ENCODE measurements at places on chromosomes 3 and 15.

- DNase-seq = no peak
Measured at GRCh38 chr3:47892286-47893040, 89.5 kb downstream of the DHX30 start.

DNA sequence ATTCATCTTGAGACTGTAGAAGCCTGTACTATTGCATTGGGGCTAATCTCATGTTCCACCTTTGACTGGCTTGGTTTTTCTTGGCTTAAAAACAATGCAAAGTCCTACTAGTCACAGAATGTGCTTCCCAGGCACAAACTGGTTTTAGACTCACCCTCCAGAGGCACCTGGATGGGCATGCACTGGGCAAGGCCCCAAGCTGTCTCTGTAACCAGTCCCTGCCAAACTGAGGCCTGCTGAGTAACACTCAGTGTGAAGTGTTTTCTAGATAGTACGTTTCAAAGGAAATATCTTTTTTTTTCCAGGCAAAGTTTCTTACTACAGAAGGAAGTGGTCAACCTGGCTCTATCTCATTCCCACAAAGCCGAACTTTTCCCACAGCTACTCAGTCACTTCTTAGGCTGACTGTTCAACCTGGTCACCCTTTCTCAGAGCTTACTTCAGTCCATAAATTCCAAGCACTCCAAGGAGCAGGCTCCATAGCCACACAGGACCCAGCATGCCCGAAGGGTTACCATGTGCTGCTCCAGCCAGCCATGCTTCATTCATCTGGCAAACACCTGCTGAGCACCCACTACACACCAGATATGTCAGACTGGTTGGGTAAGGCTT, 57.4 kb downstream of the NPTN start:
- no peak for DNase-seq

- DNase-seq = no peak
Measured at GRCh38 chr3:13260259-13261103, 159.6 kb downstream of the NUP210 start.

GRCh38 chr3:10732292-10732691, 83.7 kb upstream of the SLC6A11 start:
- DNase-seq = no peak

GRCh38 chr3:136291302-136291701, 41.2 kb downstream of the PCCB start:
- DNase-seq = no peak

DNA sequence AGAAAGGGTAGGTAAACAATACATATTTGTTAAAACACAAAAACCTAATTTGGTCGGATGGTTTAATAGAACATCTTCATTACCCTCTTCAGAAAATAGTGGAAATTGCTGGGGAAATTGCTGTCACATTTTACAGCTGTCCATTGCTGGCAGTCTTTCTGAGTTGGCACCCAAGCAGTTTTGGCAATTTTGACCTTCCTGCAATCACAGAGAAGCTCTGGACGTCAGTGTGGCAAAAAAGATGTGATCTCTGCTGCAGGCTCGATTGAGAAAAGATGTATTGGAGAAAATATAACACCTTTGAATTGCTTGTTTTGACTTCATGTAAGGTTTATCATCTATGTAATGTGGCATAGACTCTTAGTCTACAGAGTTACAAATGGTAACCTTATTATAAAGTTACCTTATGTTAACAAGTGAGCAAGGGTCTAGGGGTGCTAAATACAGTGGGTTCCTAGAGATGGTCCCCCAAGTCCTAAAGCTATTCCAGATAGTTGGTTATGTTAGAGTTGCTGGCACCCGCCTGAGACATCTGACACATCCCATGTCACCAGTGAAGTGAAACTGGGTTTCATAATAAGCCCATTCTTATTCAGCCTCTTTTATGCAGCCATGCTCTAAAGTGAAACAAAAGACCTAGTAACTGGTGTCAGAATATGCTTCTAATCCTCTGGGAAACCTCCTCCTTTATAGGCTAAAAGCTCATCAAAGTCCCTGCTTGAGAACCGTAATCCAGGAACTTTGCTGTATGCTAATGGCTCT, 14.0 kb downstream of the UBE2E1 start:
- DNase-seq = no peak

- no peak for DNase-seq
Measured at GRCh38 chr3:66552846-66553245, 52.0 kb upstream of the LRIG1 start.

GRCh38 chr3:184632551-184633236, 71.1 kb downstream of the EPHB3 start:
- DNase-seq = no peak

DNA sequence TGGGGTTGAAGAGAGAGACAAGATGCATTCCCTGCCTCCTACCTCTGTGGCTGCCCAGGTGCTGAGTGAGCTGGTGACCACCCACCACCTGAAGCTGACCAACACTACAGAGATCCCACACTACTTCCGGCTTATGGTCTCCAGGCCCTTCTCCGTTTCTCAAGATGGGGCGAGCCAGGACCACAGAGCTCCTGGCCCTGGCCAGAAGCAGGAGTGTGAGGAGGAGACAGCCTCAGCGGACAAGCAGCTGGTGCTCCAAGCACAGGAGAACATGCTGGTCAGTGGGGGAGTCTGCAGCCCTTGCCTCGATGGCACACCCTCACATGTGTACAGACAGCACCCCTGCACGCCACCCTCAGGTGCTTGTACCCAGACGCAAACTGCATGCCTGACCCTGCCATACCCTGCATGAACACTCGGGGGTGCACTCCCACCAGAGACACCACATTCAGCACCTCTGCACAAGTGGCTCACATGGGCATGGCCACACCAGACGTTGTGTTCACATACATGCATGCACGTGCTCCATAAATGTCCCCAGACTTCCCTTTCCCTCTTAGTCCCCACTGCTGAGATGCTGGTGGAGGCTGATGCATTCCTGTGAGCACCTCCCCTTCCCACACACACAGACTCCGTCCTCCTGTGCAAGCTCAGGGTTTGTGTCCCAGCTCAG, 19.0 kb downstream of the ACAA1 start:
- DNase-seq = no peak

- DNase-seq = no peak
Measured at GRCh38 chr15:60644903-60645302, 166.0 kb upstream of the ICE2 start.

GRCh38 chr3:157810924-157811718, 295.1 kb downstream of the SHOX2 start:
- DNase-seq = no peak

GRCh38 chr15:68469162-68470048, 37.4 kb upstream of the ITGA11 start:
- no peak for DNase-seq

- no peak for DNase-seq
Measured at GRCh38 chr3:138761002-138761401, 73.7 kb downstream of the PIK3CB start.

DNA sequence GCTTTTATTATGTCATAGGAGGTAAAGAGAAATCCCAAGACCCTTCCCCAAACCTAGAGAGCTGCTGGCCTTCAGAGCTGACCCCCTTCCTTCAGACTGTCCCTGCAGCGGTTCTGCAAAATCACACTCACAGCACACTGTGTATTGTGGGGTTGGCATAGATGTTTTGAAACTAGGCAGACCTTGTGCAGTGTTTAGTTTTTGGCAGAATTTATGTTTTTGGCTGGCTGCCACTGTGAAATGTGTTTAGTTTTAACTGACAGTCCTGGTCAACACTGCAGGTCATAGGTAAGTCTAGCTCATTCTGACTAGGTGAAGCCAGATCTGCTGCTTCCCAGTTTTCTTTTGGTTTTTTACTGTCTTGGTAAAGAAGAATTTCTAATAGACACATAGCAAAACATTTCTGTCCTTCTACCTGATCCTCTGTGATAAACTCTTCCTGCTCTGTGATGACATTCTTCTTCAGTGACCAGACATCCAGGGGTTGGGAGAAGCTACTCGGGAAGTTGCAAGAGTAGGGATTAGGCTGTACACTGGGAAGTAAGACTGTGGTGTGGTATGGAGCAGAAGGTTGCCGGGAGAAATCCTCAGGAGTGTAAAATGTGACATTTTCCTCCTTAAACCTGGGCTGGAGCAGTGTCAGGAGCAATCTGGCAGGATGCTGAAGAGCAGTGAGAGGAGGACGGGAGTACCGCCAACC, 209.6 kb upstream of the MCTP2 start:
- no peak for DNase-seq

- no peak for DNase-seq
Measured at GRCh38 chr15:90054618-90055097, 47.6 kb downstream of the IDH2 start.

- no peak for DNase-seq
Measured at GRCh38 chr3:111252779-111253178, 181.2 kb downstream of the NECTIN3 start.

DNA sequence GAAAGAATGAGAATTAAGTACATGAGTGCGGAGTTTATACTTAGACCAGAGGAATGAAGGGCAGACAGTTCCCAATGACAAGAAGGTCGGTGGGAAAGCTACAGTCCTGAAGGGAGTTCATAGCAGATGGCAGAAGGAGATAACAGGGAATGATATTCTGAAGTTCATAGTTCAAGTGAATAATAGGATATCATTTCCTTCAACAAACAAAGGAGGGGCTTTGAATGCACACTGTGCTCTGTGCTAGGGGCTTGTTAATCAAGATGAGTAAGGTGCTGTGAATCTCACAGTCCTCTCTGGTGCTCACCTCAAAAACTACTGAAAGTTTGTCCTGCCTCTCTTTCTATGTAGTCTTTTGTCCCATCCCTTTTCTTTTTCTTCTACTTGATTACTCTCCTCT, 41.9 kb downstream of the SIDT1 start:
- no peak for DNase-seq

DNA sequence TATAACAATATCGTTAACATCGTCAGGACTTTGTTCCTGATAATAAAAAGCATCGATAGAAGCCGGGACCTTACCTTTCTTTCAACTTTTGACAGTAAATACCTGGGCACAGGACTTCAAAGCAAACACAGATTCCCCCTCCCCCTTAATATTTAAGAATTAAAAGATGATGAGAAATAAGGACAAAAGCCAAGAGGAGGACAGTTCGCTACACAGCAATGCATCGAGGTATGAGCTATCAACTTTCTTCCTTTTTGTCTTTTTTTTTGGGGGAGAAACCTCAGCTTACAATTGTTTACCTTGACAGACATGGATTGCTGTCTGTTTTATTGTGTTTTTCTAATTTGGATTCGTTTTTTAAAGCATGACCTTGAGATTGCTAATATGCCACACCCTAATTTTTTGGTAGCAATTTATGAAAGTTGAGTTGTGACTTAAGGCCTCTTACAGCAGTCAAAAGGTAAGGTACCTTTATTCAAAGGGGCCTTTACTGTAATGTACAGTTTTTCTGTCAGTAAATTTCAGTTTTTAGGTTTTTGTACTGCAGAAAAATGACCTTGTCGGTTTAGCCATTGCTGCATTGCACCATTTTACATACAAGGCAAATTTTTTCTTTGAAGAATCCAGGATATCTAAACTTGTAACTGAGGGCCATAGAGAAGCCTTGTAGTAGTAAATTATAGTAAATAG, 1.1 kb downstream of the CHD2 start:
- no peak for DNase-seq

- DNase-seq = no peak
Measured at GRCh38 chr3:137768361-137769321, 4.5 kb downstream of the SOX14 start.

DNA sequence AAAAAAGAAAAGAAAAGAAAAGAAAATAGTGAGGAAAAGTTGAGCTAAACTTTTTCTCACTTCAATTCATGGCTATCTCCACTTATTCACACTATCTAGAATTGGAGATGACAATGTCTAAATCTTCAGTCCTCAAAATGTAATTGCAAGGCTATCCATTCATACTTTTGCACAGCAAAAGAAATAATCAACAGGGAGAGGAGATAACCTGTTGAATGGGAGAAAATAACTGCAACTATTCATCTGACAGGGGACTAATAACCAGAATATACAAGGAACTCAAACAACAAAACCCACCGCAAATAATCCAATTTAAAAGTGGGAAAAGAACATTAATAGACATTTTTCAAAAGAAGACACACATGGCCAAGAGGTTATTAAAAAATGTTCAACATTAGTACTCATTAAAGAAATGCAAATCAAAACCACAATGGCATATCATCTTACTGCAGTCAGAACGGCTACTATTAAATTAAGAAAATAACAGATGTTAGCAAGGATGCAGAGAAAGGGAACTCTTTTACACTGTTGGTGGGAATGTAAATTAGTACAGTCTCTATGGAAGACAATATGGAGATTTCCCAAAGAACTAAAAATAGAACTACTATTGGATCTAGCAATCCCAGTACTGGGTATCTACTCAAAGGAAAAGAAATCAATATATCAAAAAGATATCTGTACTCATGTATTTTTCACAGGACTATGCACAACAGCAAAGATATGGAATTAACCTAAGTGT, 73.5 kb upstream of the PPIB start:
- no peak for DNase-seq

DNA sequence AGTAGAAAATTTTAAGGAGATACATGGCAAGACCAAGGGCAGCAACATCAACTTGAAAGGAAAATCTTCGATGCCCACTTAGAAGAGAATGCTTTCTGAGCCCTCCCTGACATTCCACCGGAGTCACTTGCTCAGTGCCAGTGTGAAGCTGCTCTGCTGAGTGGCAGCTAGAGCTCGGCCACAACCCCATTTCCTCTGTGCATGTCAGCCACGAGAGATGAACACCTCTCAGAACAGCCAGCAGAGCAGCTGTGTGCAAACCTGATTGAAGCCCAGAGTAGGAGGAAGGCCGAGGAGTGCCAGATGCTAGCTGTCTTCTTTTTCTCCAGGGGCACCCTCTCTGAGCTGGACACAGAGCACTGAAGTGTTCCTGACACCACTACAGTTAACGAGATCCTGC, 12.2 kb downstream of the TARS3 start:
- DNase-seq = no peak

- no peak for DNase-seq
Measured at GRCh38 chr3:19471138-19471537, 322.8 kb downstream of the KCNH8 start.

DNA sequence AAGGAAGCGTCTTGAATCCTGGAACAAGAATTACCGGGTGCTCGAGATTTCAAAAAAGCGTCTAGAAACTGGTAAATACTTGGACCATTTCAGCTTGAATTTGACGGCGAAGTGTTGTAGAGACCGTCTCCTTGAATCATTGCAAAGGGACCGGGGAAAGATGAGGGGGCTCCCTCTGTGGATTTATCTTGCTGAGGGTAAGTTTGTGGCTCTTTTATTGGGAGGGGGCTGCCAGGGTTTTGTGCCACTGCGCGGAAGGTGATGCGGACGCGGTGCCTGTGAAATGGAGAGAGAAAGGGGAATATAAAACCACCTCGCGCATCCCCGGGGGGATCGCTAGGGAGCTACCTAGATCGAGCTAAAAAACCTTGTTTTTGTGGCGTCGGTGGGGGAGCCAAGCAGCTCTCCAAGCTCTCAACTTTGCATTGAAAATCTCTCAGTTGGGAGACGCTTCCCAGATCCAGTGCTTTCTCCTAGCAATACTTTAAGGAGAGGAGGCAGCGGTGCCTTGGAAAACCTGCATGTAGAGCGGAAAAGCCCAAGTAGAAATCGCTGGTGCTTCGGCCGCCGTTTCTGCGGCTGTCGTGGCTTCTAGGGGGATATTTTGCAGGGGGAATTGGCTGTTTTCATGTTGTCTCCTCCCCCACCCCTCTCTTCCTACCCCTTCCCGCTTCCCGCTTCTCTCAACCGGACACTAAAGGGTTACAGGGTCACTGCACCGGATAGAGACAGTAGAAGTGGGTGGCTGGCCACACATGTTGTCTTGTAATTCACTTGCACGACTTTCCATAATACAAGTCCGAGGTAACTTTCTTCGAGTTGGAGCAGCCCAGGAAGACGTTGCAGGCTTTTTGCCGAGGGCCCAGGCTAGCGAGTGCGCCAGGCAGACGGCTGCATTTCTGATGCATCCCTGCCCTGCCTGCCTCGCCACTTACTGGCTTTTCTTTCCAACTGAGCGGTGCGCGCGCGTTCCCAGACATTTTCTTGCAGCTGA, 187.6 kb downstream of the NLGN1 start:
- DNase-seq = no peak
